Psoas muscle (tissue), 8 donors: ENCODE measurements at places on chromosomes 16 and 17. TPM values are rescaled to one million over a fixed set of nuclear protein-coding genes. Genes with fewer than 3 reads are reported as not detected.

GRCh38 chr17:66938656-66939055, 25.9 kb upstream of the CACNG4 start:
- DNase-seq: no peak

DNA sequence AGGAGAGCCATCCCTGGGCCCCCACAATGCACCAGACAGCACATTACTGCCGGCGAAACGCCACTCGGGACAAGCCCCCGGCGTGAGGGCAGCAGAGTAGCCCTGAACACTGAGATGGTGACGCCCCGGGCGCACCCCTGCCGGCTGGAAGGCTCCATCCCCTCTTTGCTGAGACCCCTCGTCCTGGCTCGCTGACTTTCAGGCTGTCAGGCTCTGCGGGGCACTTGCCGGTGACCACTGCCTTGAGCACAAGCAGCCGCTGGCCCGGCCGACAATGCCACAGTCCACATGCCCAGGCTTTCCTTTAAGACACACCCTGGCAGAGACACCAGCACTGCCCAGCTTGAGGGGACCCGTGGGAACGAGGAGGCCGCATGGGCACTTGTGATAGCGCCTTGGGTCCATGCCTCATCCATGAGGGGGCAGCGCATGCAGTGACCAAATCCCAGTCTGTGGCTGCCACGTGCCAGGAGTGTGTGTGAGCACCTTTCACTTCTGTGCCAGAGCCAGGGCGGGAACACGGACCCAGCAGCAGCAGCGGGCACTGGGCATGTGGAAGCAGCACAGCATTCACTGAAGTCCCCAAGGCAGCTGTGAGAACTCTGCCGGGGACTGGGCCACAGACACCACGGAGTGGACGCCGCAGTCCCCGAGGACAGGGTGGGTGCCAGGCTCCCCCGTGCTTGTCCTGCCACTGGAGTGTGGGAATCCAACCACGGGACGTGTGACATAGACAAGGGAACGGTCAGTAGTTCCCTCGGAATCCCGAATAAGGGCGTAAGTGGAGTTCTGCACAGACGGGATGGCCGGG, 24.5 kb downstream of the NDUFAF8 start:
- no peak for DNase-seq

DNA sequence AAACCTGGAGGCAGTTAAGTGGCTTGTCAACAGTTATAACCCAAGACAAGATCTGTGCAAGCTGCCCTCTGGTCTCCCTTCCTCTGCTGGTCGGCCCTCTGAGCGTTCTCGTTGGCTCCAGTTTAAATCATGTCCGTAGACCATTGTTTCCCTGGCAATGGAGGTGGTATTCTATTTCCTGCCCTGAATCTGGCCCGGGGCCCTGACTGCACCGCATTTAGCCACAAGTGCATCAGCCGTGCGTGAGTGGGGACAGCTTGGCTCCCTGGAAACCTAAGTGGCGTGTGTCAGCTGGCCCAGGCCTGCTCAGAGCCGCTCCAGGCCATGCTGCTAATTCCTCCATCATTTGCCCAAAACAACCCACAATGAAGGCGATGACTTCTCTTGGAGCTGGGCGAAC, 15.0 kb upstream of the MYLK3 start:
- DNase-seq: peak; percentile 86

DNA sequence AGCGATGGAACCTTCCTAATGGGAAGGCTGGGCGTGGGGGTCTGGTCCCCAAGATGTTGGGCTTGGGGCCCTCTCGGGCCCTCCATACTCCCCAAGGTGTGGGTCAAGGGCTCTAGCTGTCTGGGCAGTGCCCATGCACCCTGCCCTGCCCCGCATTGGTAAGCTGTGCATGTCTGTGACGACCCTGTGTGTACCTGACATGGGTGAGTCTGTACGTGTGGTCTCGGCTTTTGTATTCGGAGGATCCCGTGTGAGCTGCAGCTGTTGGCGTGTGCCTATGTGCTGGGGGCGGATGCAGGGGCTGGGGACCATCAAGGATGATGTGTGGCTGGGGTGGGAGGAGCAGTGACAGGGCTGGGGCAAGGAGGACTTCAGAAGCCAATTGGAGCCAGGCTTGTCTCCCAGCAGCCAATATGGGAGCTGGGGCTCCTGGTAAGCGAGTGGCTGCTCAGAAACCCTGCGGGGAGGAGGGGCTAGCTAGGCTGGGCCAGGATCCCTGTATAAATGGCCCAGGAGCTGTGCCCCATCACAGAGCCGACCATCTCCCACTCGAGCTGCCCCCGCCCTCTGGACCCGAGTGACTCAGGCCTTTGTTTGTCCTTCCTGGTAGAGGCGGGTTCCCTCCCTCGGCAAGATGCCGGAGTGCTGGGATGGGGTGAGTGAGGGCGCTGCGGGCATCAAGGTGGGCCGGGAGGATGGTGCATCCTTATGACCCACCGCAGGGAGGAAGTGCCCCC, at the start of gene NDRG4:
Gene NDRG4 (plus strand): TSS at position 529 of the 737 bp plus-strand sequence. CDS start 106 bp downstream, at position 635.
- no peak for DNase-seq

DNA sequence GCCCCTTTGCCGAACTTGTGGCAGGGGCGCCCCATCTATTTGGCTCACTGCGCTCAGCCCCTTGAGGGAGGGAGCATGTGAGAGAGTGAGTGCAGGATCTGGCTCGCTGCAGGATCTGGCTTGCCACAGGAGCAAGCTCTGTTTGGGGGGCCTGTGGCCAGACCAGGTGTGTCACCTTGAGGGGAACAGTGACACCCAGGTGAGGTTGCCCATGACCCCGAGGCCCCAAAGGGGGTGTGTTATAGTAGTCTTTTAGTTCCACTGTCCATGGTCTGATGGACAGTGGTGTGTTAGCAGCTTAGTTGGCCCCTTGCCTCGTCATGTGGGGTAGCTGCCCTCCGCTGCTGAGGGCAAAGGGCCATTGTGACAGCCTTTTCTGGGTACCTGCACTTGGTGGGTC, 41.6 kb downstream of the CCDC42 start:
- DNase-seq: no peak

DNA sequence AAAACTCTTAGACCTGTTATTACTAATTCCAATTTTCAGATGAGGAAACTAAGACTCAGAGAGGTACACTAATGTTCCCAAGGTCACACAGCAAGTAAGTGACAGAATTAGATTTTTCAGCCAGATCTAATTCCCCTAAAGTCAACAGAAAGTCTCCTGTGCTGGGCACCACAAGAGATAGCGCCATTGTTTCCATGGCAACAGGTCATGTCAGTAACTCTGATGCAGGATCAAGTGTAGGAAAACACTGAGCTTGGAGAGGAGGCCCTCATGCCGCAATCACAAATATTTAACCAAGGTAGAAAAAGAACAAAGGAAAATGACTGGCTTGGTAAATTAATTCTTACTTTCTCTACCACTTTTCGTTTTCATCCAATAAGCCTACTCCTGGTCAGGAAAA, 166.0 kb upstream of the CDH13 start:
- DNase-seq: no peak

- DNase-seq: no peak
Observed at GRCh38 chr17:58364270-58364942, 12.4 kb upstream of the SUPT4H1 start.

DNA sequence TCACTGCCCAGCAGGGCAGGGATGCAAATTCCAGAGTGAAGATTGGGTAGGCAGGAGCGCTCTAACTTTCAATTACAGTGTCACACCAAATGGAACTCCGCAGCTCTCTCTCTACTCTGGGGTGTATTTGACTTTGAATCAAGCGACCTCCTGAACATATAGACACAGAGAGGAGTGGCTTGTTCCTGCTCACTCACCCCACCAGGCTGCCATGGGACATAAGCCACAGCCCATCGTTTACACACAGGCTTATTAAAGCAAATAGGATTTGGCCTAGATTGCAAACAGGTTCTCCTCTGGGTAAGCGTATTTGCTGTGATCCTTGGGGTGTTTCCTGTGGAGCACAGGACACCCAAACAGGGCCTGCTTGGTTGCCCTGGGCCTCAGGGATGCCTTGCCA, 281.6 kb upstream of the CCL2 start:
- DNase-seq: no peak

The NPIPA3 gene
- 1.4 TPM for polyA plus RNA-seq

The RPUSD1 gene
- 25.2 TPM for polyA plus RNA-seq

The ACSM2A gene
- polyA plus RNA-seq: not detected

The ABCC6 gene
- 0.87 TPM for polyA plus RNA-seq

The C16orf92 gene
- polyA plus RNA-seq: not detected

The PGS1 gene
- 15.5 TPM for polyA plus RNA-seq
